RKO (cell line): ENCODE measurements at places on chromosomes 5 and 9.

- DNase-seq, result no peak
Observed at GRCh38 chr9:119829186-119829585, 460.0 kb upstream of the BRINP1 start.

DNA sequence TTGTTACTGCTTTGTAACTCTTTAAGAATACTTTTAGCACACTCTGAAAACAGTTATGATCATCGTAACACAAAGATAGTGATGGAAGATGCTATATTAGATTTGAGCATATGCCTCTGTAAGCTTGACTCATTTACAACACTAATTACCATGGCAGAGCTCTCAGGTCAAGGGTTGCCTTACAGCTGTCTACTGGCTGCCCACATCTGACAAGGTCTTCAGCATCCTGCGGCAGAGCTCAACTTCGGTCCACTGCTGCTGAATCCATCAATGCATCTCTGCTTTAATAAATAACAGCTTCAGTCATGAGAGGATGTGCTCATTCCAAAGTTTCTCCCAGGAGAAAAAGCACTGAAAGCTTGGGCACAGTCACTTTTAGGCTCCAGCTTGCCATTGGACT lies 449.4 kb downstream of the RASEF start:
- no peak for DNase-seq

DNA sequence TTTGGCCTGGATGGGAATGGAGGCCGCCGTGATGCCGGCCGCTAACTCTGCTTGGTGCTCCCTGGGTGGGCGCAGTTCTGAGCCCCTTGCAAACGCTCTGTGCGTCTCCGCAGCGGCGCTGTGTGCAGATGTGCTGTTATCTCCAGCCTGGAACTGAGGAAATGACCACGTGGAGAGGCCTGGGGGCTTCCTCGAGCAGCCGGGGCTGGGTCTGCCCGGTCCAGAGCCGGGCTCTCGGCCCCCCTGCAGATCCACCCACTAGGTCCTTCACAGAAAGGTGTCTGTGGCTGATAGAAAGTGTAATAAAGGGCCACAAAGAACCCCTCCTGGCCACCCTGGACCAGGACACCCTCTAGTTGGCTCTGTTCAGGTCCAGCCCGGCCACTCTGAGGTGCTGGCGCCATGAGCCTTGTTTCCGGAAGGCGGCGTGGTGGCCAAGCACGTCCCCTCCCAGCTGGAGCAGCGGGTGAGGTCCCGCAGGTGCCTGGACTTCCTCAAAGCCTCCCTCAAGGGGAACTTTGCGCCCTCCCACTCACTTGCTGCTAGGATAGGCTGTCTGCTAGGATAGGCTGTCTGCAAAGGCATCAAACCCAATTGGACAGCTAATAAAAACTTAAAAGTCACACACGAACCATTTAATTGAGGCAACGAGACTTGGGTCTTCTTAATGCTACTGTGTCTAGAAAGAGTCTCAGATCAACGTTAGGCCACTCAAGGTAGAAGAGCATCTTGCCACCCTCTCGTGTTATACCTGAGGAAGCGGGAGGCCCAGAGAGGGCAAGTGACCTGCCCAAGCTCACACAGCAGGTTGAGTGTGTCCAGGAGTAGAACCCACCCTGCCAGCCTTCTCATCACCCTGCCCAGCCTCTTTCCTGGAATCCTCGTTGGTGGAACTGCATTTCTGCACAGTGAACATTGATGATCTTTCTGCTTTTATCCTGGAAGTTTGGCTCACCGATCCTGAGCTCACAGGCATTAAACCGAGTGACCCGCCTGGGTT lies 109.3 kb upstream of the FCN2 start:
- no peak for DNase-seq

DNA sequence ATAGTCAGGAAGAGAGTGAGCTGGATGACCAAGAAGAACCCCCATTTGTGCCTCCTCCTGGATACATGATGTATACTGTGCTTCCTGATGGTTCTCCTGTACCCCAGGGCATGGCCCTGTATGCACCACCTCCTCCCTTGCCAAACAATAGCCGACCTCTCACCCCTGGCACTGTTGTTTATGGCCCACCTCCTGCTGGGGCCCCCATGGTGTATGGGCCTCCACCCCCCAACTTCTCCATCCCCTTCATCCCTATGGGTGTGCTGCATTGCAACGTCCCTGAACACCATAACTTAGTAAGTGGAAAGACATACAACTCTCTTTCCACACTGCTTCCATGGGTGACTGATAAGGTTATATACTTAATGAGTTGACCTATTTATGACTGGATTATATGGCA lies 51.5 kb downstream of the RAB14 start:
- DNase-seq, result no peak

- DNase-seq, result no peak
Observed at GRCh38 chr9:92988215-92988768, 41.0 kb downstream of the FGD3 start.

DNA sequence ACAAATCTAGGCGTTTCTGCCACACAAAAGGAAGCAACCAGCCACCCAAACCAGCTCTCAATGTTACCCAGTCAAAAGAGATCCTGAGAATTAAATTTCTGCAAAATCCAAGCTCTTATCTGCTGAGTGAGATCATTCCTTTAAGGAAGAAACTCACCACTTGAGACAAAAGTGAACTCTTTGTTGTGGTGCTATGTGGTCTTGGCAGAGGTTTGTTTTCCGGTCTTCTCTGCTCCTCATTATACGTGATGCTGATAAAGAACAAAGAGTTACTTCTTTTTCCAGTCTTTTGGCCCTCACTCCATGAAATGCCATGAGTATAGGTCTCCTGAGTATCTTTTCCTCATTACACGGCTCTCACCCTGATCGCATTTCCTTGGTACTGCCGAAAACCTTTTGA lies 82.1 kb downstream of the PRKACG start:
- DNase-seq, result no peak

- DNase-seq, result no peak
Observed at GRCh38 chr5:20262896-20263295, 274.9 kb upstream of the CDH18 start.

- no peak for DNase-seq
Observed at GRCh38 chr9:129375845-129376244, 197.8 kb upstream of the IER5L start.

GRCh38 chr9:91223000-91223399 lies 138.7 kb downstream of the AUH start:
- no peak for DNase-seq

- no peak for DNase-seq
Observed at GRCh38 chr9:87749335-87750035, 23.6 kb downstream of the CTSL start.

DNA sequence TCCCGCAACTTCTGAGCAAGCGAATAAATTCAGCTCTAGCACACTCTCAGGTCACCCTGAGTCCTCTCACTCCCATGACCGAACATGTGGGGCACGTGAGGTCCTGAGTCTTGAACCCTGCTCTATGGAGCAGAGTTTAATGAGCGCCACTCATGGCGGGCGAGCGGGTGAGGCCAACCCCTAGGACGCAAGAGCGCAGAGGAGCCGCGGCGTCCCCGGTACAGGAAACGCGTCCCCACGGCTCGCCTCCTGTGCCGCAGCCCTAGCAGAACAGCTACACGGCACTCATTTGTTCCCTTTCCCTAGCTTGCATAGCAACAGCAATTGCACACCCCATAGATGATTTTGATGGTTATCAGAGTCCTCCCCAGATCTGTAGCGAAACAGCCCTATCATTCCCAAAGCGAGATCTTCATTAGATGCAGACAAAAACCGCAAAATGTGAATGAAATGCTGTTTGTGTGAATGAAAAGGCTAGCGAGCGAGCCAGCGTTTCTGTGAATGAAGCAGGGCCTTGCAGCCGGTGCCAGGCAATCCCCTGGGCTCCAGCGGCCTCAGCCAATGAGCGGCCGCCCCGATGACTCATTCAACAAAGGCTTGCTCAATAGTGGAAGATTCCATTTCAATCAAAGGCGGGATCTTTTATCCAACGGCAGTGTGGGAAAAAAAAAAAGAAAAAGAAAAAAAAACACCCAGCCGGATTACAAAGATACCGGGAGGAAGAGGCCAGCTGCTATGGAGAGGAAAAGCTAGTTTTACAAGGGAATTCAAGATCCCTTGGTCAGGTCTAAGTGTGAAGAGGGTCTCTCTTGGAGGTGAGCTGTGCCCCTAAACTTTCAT lies 1.5 kb upstream of the SHC3 start:
- DNase-seq, result peak; percentile 99

DNA sequence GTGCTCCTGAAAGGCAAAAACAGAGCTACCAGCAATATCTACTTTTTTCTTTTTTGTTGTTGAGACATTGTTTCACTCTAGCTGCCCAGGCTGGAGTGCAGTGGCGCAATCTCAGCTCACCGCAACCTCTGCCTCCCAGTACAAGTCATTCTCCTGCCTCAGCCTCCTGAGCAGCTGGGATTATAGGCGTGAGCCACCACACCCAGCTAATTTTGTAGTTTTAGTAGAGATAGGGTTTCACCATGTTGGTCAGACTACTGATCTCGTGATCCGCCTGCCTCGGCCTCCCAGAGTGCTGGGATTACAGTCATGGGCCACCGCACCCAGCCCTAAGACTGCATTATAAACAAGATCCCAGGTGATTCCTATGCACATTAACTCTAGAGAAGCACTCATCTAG lies 17.0 kb downstream of the PLPP1 start:
- no peak for DNase-seq

DNA sequence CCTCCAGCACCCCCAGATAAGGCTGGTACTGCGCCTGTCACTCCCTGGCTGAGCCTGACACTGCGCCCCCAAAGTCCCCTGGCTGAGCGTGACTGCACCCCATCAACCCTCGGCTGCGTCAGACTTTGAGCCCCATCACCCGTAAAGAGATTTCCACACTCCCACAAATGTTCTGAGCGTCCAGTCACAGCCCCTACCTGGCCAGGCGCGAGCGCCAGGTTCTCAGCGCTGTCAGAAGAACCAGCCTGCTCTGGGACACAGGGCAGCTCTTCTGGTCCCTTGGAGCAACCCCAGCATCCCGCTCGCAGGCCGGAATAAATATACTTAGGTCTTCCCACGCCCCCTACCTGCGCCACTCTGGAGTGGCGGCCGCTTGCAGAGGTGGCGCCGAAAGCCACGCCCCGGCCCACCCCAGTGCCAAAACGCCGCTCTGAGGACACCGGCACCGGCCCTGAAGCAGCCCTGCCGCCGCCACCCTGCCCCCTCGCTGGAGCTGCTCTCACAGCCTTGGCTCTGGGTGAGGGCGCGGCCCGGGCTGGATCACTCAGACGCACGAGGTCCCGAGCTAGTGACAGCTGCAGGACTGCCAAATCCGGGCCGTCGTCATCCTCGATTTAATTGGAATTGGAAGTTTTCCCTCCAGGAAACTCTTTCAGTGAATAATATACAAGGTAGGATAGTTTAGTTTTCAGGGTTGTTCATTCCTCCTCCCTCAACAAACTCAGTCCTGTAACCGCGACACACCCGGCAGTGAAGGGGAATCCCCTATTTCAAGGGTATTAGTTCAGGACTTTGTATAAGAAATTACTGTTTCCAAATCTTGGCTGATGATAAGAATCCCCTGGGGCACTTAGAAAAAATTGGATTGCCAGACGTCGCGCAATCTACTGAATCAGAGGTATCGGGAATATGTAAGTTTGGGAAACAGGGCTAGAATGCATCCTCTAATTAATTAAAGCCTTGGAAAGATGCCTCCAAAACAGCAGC lies 1.2 kb upstream of the CEMIP2 start:
- DNase-seq, result peak; percentile 60

DNA sequence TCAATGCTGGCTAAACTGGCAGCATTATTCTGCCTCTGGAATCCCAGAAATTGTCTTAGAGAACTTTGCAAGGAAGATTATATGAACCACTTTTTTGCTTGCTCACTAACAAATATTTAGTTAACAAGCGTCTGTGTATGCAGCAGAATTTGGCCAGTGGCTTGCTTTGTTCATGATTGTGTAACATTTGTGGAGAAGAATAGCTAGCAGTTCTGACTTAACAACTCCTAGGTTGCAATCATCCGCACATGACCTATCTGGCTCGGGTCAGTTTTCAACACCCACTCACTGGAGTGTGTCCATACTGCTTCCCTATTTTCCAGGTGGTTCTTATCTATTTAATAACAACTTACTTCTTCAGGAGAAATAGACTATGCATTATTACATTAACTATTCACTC lies 98.5 kb downstream of the SNX18 start:
- DNase-seq, result no peak

DNA sequence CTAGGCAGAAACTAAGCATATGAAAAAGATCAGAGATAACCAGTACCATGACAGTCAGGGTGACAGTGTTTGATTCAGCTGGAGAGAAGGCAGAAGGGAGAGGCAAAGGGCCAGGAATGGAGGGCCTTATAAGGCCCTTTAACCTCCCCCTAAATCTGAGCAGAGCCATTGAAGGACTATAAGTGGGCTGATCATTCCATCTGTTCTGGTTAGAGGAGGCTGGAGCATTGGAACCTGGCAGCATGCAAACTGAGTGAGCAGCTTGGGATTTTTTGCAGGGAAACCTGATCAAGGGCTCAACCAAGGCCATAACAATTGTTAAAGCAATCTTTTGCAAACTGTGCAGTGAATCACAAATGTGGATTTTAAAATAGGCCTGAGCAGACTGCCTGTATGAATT lies 174.5 kb upstream of the DAP start:
- no peak for DNase-seq

GRCh38 chr9:137045294-137046087 lies 486 bp downstream of the NPDC1 start:
- DNase-seq, result peak; percentile 80

GRCh38 chr5:154409230-154409840 lies 36.5 kb upstream of the SAP30L start:
- DNase-seq, result no peak

GRCh38 chr5:42596817-42597216 lies 159.8 kb upstream of the CCDC152 start:
- DNase-seq, result no peak

DNA sequence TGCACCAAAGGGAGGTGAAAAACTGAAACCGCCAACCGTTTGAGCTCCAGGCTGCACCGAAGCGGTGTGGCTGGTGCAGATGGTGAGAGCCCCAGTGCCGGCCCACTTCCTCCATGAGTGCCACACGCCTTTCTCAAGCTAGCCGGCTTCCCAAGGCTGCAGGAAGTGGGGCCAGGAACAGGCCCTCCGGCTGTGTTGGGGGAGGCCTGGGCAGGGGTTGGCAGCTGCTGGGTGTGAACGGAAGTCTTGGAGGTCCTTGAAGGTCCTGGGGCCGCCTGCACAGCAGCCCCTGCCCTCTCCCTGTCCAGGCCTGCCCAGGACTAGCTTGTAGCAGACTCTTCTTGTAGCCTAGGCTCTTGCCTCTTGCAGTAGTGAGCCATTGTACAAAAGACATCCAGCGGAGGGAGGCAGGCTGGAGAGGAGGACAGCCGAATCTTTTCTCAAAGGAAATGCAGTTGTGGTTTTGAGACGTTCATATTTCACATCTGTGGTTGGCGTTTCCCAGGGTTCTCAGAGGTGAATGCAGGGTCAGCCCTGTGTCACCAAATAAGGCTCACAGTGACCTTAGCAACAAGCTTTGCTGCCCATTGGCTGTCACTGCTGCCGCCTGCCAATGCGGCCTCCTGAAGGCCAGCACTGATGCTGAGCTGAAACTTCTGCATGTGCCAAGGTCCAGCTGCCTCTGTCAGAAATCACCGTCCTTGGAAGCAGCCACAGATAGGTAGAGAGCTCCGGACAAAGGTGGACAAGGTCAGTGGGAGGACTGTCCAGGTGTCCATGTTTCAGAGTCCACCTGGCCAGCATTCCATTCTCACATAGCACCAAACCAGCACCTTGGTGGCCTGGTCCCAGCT lies 23.9 kb downstream of the IRF1 start:
- DNase-seq, result no peak
